ENCODE measurements at places on chromosomes 1 and 21. TPM values are rescaled to one million over a fixed set of nuclear protein-coding genes. Genes with fewer than 3 reads are reported as not detected.

The BSND gene
- not detected for total RNA-seq

- no peak for DNase-seq
These were observed 153.6 kb downstream of the OLFM3 start for GRCh38 chr1:101843160-101843559.

DNA sequence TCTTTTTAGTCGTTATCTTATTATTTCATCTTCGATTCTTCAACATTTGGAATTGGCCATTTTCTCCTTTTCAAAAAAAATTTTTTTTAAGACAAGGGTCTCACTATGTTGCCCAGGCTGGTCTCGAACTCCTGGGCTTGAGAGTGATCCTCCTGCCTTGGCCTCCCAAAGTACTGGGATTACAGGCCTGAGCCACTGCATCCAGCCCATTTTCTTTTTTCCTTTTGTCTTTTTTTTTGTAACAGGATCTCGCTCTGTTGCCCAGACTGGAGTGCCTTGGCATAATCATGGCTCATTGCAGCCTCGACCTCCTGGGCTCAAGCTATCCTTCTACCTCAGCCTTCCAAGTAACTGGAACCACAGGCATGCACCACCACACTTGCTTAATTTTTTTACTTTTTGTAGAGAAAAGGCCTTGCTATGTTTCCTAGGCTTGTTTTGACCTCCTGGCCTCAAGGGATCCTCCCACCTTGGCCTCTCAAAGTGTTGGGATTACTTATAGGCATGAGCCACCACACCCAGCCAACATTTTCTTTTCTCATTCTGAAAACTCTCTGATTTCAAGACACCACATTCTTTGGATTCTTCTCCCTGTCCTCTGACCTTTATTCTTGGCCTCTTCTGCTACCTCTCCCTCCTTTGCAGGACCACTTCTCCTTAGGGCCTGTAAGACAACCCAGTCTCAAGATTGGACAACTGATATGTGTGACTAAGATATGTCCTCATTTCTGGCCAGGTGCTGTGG lies 6.0 kb upstream of the MAP1LC3C start:
- DNase-seq: no peak

GRCh38 chr21:29195981-29196669 lies 65.7 kb downstream of the MAP3K7CL start:
- DNase-seq: peak; percentile 88

DNA sequence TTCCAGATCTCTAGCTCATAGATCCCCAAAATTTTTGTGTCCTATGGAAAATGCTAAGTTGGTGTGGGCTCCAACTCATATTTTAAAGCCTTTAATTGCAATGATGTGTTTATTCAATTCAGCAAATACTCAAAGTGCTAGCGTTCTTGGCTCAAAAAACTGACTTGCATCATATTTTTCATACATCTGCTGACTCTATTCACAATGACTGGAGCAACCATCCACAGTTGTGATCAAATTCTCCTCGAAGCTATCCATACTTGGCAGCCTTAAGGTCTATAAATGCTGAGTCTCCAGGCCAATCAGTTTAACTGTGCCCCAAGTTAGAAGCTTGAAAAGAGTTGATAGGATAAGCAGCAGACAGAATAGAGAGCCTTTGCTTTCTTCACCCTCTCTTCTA lies 2.9 kb upstream of the ATP1A1 start:
- no peak for DNase-seq
